Activated CD8-positive, alpha-beta T cell treated with anti-CD3 and anti-CD28 coated beads, Interleukin-2, amount 10 ng/mL, durations not matched to agents 7 days and 5 days (primary cell): ENCODE measurements at places on chromosomes 13 and 19.

GRCh38 chr13:36966404-36966803 is 32.7 kb downstream of the ALG5 start:
- no peak for DNase-seq

DNA sequence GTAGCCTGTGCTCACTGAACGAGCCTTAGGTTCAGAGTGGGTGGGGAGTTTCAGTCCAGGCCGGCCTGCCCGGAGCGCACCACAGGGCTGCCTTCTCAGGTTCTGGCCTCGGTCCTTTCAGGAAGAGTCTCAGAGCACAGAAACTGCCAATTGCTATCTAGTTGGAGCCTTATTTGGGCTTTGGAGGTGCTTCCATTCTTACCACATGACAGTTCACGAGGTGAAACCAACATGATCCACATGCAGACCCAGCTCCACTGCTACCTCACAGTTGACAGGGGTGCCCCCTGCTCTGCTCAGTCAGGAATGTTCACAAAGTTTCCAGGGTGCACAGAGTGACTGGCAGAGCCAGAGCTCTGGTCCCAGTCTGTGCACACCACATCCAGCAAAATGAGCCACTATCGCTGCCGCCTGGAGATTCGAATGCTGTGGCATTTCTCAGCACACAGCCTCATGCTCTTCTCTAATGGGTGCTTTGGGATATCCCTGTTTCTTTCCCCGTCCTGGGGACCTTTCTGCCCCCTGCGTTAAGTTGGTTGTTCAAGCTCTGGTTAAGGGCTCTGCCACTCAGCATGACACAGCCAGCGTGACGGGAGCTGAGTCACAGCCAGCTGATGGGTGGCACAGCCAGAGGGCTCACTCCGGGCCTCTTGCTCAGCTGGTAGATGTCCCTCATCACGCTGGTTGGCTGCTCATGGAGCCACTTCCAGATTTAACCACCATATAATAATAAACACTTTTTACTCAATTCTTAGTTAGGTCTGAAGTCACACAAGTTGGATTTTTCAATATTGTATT is 7.5 kb upstream of the SACS start:
- no peak for DNase-seq

GRCh38 chr19:51466723-51467122 is 8.5 kb upstream of the SIGLEC8 start:
- DNase-seq = no peak

DNA sequence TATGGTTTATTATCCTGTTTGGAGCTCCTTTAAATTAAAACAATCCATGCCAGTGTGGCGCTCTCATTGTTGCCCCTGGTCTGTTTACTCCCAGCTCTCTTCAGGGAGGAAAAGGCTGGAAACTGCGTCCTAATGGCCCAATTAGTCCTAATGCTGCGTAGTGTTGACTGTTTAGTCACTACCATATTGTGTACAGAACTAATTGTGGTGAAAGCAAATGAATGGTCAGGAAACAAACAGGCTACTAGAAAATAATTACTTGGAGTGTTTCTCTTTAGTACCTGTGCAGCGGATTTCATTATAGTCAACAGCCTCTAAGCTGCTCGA is 54.5 kb upstream of the MTIF3 start:
- DNase-seq = no peak

- no peak for DNase-seq
Measured at GRCh38 chr19:3890591-3890990, 10.1 kb downstream of the ATCAY start.

GRCh38 chr19:4390017-4390566 is 10.3 kb downstream of the SH3GL1 start:
- DNase-seq = no peak

GRCh38 chr19:10677751-10678150 is 23.5 kb upstream of the QTRT1 start:
- no peak for DNase-seq

DNA sequence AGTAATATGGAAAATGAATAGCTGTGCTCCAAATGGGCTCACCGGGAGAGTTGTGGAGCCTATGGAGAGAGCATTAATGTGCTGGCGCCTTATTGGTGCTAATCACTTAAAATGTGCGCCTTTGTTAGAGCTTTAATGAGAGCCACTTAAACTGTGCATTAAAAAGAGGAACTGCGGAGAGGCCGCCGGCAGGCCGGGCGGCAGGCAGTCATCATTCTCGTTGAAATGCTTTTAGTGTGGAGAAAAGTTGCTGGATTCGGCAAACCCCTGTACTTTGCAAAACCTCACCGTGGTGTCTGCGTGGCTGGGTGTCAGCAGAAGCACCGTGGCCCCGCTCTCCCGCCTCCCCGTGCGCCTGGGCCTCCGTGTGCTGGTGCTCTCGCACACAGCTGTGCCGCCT is 105.5 kb downstream of the KDM4B start:
- no peak for DNase-seq

DNA sequence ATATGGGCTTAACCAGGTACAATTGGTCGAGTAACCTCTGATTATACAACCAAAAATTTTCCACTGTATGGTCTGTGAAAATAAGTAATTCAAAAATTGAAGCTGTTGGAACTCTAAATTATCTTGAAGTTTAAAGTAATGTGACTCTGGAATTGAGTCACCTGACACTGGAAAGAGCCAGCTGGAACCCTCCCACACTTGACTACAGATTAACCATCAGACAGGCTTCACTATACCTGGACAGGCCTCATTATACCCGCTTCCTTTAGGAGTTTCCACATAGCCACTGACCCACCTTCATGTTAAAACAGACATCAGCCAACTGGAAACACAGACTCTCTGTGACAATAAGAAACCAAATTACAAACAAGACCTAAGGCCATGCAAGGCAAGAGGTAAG is 1.3 kb downstream of the ZNF433 start:
- no peak for DNase-seq

DNA sequence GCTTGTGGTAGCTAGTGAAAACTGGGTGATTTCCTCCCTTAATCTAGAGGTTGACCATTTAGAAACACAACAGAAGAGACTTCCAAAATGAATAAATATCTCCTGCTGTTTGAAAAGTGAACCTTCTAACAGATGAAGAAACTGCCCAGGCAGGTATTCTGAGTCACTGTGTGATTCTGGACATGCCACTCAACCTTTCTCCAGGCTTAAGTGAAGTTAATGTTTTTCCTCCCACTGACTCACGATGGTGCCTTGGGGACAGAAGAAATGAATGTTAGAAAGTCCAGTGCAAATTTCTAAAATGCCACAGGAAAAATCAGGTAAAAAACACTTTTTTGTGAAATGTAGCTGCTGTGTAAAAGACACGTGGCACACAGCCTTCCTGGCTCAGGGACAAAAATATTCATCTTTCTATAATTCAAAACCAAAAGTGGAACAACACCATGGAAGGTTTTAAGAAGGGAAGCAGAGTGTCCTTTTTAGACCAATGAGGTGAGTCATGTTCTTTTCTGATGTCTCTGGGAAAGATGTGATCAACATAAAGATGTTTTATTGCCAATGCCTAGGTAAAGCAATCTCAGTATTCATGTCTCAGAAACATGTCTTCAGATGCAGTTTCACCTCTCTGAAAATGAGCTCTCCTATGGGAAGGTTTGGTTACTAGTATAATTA is 9.1 kb downstream of the UBE2L5 start:
- DNase-seq = no peak

DNA sequence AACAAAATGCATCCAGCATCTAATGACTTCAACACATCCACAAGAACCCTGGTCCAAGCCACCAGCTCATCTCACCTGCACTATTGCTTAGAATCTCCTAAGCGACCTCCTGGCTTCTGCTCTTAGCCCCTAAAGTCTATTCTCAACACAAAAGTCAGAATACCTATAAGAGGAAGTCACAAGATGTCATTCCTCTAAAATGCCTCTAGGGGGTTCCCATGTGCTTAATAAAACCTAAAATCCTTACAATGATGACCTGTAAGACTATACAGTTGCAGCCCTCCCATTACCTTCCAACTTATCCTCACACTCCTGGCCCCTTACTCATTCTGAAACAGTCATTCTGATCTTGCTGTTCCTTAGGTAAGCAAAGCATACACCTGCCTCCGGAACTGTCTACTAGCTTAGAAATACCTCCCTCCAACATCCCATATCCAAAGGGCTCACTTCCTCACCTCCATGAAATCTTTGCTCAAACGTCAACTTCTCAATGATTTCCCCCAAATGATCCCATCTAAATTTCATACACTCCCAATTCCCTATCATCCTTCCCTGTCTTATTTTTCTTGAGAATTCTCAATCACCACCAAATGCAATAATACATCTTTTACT is 10.0 kb downstream of the ATP7B start:
- no peak for DNase-seq

GRCh38 chr19:45471931-45472562 is 4.3 kb downstream of the FOSB start:
- DNase-seq = no peak

- DNase-seq = no peak
Measured at GRCh38 chr13:79904581-79904980, 423.6 kb downstream of the NDFIP2 start.

GRCh38 chr13:83732755-83733154 is 149.5 kb downstream of the SLITRK1 start:
- DNase-seq = no peak

GRCh38 chr19:1609103-1609396 is 3.8 kb upstream of the UQCR11 start:
- peak; percentile 37 for DNase-seq

DNA sequence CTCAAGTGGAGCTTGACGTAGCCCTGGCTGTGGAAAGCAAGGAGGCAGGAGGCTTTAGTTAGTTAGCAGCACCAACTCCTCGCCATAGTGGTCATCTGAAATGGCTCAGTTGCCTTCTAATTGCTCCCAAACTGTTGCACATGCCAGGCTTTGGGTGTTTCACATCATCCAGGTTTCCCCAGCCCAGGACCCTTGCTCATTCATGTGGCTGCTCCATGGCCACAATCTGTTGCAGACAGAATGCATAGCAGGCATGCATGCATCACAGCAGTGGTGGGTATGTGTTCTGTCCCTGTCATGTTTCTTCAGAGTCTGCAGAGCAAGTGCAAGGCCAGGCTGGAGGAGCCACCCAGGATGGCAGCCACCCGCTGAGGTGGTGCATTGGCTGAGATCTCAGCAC is 407.6 kb downstream of the TSHZ3 start:
- DNase-seq = no peak

- DNase-seq = no peak
Measured at GRCh38 chr19:54873990-54874389, at the start of gene FCAR. TSS of gene FCAR (plus strand) at chr19:54874235. CDS start at chr19:54874290, 55 bp downstream.

- no peak for DNase-seq
Measured at GRCh38 chr19:8441725-8442544, 2.8 kb upstream of the HNRNPM start.

GRCh38 chr13:114115191-114115671 is 17.2 kb downstream of the RASA3 start:
- no peak for DNase-seq

GRCh38 chr19:19737559-19738332 is 4.8 kb upstream of the ZNF14 start:
- DNase-seq = no peak

DNA sequence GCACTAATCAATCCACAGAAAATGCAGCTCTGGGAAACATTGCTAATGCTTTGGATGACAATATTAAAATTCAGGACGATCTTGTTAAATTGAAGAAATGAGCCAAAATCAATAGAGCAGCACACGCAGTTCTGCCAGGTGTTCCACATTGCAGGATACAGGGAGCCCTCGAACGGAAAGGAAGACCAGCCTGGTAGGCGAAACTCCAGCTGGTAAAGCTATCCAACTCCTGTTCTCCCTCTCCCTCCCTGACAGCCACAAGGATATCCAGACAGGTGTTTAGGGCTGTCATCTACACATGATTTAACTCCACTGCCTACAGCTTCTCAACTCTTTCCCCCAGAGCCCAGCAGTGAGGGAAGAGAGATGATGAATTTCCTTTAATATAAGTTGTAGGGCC is 67.7 kb downstream of the EPSTI1 start:
- no peak for DNase-seq

GRCh38 chr13:30746791-30747190 is 11.4 kb downstream of the ALOX5AP start:
- DNase-seq = no peak

DNA sequence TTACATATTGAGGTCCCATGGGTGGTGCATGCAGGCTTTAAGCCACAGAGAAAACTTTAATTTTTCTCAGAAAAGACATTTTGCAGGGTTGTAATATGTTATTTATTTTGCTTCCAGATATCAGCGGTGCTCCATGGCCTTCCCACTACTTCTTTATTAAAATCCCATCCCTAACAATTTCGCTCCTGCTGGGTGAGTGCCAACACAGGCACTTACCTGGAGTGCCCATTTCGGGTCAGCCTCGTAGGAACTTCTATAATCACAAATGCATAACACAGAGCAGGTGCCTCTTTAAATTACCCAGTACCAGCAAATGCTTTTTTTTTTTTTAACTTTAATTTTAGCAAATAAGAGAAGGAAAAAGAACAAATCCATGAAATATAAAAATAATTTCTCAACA is 86.4 kb downstream of the EFNB2 start:
- DNase-seq = no peak

DNA sequence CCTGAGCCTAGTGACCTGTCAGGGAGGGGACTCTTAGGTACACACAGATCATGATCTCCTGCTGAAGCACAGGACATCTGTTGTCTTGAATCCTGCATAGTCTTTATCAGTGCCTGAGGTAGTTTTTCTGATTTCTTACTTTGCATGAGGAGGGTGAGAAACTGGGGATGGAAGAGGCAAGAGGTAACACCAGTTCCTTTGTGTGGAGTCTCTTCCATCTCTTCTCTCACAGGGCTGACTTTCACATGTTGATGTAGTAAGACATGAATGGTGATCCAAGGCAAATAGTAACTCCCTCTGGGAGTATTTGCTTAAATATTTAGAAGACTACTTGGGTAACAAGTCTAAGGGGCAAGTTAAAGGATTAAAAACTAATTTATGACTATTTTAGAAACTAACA is 9.5 kb downstream of the NBEA start:
- no peak for DNase-seq

GRCh38 chr13:44399074-44399473 is 25.4 kb downstream of the SERP2 start:
- DNase-seq = no peak

DNA sequence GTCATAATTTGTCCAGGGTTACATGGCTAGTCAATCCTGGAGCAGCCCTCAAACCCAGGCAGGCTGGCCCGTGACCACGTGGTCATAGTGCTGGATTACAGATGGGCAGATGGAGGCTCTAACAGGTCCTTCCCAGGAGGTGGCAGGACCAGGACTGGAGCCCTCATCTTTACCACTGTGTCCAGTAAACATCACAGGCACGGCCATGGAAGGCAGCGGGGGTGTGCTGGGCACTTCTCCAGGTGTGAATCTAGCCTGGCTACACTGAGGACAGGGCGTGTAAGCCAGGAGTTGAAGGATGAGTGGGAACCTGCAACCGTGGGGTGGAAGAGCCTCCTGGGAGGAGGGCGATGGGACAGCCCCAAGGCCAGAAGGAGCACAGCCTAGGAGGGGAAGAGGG is 6.1 kb downstream of the CIC start:
- no peak for DNase-seq

GRCh38 chr13:106373989-106374572 is 161.4 kb downstream of the EFNB2 start:
- DNase-seq = no peak
